HL-60 (cell line): ENCODE measurements at places on chromosomes 7 and 10.

- DNase-seq = no peak
Measured at GRCh38 chr10:71262027-71262426, 49.7 kb downstream of the UNC5B start.

DNA sequence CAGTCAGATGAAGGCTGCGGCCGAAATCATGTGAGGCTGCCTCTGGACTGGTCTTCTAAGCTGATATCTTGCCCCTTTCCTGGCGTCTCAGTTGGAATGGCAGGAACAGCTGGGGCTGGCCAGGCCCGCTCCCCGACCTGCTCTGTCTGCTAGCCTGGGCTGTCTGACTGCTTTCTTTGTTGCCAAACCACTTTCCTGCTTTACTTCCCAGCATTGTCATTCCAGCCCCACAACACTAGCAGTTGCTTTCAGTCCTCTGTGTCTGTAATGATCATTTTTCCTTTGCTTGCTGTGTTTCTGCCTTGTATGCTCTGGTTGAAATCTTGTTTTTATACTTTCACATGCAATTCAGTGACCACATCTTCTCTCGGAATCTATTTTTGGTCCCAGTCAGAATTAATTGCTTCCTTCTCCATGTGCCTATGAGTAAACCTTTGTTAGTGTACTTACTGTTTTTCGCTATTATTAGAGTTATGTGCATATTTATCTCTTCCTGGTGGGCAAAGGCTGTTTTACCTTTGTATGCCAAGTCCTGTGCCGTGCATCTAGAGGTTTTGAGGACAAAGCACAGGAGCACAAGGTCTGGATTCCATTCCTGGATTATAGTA lies 21.6 kb downstream of the PRPF18 start:
- DNase-seq = no peak

- no peak for DNase-seq
Measured at GRCh38 chr7:37284285-37284684, 164.4 kb downstream of the ELMO1 start.

DNA sequence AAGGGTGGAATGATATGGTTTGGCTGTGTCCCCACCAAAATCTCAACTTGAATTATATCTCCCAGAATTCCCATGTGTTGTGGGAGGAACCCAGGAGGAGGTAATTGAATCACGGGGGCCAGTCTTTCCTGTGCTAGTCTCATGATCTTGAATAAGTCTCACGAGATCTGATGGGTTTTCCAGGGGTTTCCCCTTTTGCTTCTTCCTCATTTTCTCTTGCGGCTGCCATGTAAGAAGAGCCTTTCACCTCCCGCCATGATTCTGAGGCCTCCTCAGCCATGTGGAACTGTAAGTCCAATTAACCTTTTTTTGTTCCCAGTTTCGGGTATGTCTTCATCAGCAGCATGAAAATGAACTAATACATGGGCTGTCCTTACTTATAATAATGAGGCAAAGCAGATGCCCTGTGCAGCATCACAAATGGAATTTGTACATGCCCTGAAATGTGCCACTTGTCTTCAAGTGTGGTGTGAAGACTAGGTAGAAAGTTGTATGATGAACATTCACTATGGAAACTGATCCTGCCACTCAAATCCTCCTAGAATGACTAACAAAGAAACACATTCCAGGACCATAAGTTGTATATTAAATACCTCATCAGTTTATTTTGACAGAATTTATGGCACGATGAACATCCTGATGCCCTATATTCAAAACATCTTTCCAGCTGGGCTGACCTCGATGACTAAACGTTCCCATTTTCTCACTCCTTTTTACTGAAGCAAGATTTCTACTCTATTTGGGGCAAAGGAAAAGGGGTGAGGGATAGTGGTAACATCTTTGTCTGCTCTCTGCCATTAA lies 122.8 kb upstream of the CTTNBP2 start:
- DNase-seq = no peak

DNA sequence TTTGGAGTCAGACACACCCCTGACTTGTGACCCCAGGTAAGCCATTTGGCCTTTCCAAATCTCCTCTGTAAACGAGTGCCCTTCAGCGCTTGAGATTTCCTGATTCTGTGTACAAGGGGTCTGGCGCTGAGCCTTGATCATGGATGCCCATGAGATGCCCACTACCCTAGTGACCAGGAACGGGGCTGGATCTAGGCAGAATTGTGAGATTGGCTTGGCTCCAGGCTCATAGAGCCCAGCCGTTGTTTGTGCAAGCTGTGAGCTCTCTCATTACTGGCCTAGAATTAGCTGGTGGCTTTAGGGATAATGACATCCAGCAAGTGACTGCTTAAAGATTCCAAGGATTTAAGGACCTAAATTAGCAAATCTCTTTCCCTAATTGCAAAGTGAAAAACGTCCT lies 84.9 kb downstream of the CAMK1D start:
- DNase-seq = no peak

- DNase-seq = no peak
Measured at GRCh38 chr7:92782855-92783254, 53.5 kb downstream of the CDK6 start.
